ENCODE measurements at places on chromosomes 16 and 17. TPM values are rescaled to one million over a fixed set of nuclear protein-coding genes. Genes with fewer than 3 reads are reported as not detected.

GRCh38 chr16:55091213-55091870 lies 160.7 kb downstream of the IRX5 start:
- no peak for DNase-seq

DNA sequence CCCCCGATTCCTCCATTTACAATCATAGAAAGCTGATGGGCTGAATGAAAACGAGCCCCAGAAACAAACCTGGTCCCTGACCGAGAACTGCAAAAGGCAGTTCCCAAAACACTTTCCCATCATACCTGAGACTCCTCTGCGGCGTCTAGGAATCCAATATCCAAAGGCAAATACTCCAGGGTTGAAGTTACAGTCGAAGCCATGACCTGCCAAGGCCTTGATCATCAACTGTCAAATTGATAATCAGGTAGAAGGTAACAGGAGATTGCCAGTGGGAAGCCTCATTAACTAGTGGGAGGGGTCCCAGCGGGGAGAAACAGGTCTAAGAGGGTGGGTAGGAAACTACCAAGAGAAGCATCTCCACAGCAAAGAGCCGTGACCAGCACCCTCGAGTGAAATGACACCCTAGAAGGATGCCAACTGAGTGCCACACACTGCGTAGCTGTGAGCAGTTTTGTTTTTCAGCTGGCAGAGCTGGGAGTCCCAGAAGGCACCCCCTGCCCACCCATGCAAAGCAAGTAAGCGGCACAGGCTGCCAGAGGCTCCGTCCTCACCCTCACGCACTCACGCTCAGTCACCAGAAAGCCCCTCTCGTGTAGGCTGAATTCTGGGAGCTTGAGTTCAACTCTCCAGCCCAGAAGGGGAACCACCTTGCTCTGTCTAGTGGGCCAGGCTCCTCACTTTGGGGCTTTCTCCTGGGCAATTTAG lies 146.1 kb downstream of the GAS7 start:
- DNase-seq, result no peak

- no peak for DNase-seq
Measured at GRCh38 chr16:71552698-71553503, 24.0 kb downstream of the TAT start.

Gene GDPD1
- total RNA-seq, result 2.1 TPM

GRCh38 chr16:68342620-68343019 lies 31.8 kb downstream of the PRMT7 start:
- no peak for DNase-seq

DNA sequence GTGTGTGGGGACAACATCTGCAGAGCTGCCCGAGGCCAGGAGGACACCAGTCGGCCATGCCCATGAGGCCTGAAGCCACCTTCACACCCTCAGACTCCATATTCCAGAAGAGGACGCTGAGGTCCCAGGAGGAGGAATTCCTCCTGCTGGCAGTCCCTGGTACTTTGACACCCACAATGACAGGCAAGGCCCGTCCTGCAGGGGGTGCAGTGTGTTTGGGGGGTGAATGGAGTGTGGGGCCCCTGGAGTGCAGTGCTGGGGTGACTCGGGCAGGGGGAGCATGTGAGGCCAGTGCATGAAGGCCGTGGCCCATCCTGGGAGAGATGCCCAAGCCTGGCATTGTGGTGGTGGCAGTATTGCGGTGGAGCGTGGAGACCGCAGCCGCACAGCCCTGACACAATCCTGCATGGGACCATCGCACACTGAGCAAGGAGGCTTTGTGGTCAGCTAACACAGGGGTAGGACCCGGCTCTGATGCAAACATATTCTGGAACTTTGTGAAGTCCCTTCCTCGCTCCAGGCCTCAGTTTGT lies 52.2 kb downstream of the ZDHHC7 start:
- no peak for DNase-seq

DNA sequence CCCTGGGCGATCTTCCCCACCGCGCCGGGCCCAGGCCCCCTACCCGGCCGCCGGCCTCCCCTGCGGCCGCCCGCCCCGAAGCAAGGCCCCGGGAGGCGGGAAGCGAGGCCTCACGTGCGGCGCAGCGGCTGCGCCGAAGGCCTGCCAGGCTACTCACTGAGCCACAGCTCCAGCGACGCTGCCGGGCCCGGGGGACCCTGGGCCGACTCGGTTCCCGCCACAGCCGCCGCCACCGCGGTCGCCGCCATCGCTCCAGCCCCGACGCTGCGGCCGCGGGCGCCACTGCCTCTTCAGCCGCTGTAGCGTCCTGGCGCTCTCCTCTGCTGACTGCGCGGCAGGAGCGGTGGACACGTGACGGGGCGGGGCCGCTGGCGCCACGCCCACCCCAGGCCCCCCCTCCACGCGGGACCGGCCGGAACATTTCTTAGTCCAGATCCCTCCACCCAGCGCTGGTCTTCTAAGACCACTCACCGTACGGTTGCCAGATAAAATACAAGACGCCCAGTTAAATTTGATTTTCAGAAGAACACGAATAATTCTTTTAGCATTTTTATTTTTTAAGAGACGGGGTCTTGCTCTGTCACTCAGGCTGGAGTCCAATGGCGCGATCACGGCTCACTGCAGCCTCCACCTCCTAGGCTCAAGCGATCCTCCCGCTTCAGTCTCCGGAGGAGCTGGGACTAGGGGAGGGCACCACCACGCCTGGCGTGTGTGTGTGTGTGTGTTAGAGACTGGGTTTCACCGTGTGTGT lies at the start of gene GGA2:
Gene GGA2, minus strand, starts transcription at position 331 of the 751 bp plus-strand sequence. Its CDS starts 83 bp downstream, at position 248.
- peak; percentile 91 for DNase-seq

GRCh38 chr16:69724981-69725479 lies 1.3 kb downstream of the NQO1 start:
- DNase-seq, result no peak

Gene KRT25
- total RNA-seq, result not detected

Gene RAB40C
- 11.0 TPM for total RNA-seq
